Tibial nerve (tissue), 4 donors: ENCODE measurements at places on chromosomes 3 and 15.

- H3K4me3 ChIP-seq: no peak overlapping the region
- H3K36me3 ChIP-seq: no peaks in the 10 kb centered on the region
- DNase-seq: no peak
- no peaks in the 10 kb centered on the region for H3K27me3 ChIP-seq
- H3K4me1 ChIP-seq: peaks cover 46% of the 10 kb centered on the region
Measured at GRCh38 chr3:23952646-23953045, 7.6 kb downstream of the NR1D2 start.

DNA sequence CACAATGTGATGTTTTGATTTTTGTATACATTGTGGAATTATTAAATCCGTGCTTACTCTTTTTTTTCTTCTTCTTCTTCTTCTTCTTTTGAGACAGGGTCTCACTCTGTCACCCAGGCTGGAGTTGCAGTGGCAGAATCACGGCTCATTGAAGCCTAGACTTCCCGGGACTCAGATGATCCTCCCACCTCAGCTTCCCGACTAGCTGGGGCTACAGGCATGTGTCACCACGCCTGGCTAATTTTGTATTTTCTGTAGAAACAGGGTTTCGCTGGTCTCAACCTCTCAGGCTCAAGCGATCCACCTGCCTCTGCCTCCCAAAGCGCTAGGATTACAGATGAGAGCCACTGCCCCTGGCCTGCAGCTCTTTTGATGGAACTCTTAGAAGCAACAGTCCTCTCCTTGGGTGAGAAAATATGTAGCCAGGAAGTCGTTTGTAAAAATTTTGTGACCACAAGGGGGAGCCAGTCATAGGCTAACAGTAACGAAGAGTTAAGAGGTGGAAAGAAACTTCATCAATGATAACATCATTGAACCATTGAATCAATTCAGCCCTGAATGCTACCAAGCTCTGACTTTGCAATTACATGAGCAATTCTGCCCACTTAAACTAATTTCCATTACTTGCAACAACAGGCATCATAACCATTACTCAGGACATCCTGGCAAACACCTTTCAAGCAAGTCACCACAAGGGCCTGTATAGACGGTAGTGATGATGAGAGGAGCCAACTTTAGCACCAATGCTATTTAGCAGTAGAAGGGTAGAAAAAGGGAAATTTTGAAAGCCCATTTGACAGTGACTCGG lies 16.7 kb upstream of the CMTM7 start:
- peak overlapping the region; percentile 28 for H3K27ac ChIP-seq
- no peak overlapping the region for H3K4me3 ChIP-seq

GRCh38 chr3:8538913-8539312 lies 37.3 kb downstream of the LMCD1 start:
- H3K36me3 ChIP-seq: no peaks in the 10 kb centered on the region
- DNase-seq: no peak
- no peaks in the 10 kb centered on the region for H3K27me3 ChIP-seq

DNA sequence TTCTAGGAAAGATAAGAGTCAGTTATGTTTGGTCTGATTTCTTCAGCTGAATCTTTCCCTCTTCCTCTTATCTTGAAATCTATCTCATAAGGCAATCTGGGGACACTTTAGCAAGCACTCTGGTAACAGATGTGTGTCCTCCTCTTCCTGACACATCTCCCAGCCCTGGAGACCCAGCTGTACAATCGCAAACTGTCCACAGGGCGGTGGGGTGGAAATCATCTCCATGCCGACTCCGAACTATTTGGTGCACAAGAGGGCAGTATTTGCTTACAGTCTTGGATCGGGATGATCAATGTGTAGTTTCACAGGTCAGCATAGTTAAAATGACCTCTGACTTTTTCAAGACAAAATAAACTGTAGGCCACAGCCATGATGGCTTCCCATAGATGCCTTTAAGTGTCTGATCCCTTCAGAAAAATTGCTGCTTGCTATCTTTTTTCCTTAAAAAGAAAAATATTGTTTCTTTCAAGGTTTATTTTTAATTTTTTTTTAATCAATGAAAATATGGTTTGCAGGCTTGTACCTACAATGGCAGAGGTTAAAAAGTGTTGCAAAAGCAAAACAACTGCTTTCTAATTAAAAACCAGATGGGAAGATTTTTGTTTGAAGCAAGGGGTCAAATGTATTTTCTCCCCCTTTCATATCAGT lies 17.7 kb downstream of the EEFSEC start:
- no peak overlapping the region for H3K4me3 ChIP-seq
- peak; percentile 63 for DNase-seq
- no peaks in the 10 kb centered on the region for H3K27me3 ChIP-seq
- H3K36me3 ChIP-seq: peaks cover 6% of the 10 kb centered on the region
- H3K27ac ChIP-seq: no peak overlapping the region
- peaks cover 15% of the 10 kb centered on the region for H3K4me1 ChIP-seq

DNA sequence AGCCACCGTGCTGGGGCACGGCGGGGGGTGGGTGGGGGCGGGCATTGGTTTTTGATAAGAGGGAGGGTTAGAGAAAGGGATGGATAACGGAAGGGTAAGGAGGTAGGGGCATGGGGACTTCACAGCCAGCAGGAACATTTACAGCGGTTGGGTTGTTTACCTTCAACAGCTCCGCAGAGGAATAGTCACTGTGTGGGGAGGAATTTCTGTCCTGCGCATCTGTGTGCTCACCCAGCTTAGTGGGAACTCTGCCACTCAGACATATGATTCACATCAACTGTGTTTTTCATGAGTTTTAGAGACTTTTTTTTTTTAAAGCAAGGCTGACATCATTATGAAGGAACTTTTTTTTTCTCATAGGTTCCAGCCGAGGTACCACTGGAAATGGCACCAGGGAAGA lies 19.6 kb downstream of the CHRD start:
- no peaks in the 10 kb centered on the region for H3K36me3 ChIP-seq
- no peaks in the 10 kb centered on the region for H3K4me1 ChIP-seq
- DNase-seq: peak; percentile 52

DNA sequence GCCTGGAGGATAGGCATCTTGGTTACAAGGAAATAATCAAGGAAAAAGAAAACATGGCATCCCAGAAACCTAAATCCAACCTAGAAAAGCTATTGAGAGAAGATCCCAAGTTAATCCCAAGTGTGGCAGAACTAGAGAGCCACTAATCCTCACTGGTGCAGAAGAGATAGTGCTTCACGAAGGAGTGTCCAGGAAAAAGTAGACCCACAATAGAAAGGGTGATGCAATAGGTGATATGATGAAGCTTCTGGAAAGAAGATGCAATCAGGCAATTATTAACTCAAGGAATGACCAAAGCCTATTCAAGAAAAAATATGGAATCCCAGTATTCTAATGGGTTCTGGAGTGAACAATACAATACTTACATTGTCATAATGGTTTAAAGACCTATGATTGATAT lies 95.2 kb downstream of the AQP9 start:
- H3K36me3 ChIP-seq: no peaks in the 10 kb centered on the region
- H3K27ac ChIP-seq: no peak overlapping the region
- peaks cover 16% of the 10 kb centered on the region for H3K4me1 ChIP-seq

- no peaks in the 10 kb centered on the region for H3K27me3 ChIP-seq
- peaks cover 27% of the 10 kb centered on the region for H3K4me1 ChIP-seq
- H3K27ac ChIP-seq: peak overlapping the region; percentile 86
- H3K4me3 ChIP-seq: no peak overlapping the region
- no peak for DNase-seq
Measured at GRCh38 chr3:49500732-49501609, 30.9 kb downstream of the DAG1 start.
